Fibroblast of lung (primary cell): ENCODE measurements at places on chromosomes 6 and 20.

DNA sequence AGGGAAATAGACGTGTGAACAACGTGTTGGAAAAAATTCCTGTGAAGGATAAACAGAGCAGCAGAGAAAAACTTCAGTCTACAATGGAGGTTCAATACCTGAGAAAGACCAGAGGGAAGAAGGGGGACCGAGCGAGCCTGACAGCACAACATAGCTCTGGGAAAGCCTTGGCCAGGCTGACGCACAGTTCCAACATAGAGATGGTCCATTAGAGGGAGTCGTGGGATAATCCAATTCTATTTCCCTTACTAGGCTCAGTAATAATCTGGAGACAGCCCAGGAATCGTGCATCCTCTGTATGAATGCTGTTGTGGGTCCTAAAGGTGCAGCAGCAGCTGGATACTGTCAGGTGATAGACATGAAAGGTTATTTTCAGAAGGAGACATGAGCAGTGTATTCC, 370.8 kb upstream of the BTBD3 start:
- no peak for DNase-seq

DNA sequence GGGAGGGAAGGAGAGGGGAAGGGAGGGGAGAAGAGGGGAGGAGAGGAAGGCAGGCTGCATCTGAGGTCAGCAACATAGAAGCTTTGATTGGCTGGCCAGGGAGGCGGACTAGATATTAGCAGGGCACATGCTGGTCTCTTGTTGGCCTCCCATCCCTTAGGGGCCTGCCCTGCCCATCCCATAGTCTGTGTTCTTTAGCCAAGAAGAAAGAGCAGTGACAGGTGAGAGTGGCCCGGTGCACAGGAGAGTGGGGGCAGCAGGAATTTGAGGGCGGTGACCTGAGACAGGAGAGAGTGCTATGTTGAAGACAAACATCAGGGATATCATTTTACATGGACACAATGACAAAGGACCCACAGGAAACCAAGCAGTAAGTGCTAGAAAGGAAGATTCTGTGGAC, 413.5 kb downstream of the SYNE1 start:
- no peak for DNase-seq

GRCh38 chr20:57824909-57825308, 115.1 kb upstream of the PMEPA1 start:
- DNase-seq = no peak

GRCh38 chr20:2816030-2816582, at the start of gene TMEM239:
TSS of gene TMEM239 (plus strand) at chr20:2816364. CDS start at chr20:2816555, 191 bp downstream.
- no peak for DNase-seq

DNA sequence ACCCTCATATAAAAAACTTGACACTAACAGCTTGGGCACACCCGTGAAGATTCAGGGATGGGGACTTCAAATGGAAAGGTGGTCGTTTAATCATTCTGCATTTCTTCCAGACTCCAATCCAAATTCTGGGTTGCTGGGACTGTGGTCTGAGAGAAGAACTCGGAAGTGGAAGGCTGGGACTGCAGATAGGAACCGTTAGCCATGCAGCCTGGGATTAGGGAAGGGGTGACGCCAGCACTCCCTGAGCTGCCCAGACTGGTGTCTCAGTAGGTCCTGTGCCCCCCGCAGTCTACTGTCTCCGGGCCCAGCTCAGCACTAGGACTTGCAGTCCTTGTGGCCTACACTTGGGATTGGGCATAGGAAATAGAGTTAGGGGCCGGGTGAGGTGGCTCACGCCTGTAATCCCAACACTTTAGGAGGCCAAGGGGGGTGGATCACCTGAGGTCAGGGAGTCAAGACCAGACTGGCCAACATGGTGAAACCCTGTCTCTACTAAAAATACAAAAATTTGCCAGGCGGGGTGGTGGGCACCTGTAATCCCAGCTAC, 511 bp upstream of the CLIC1 start:
- no peak for DNase-seq
